Islet precursor cell (in vitro differentiated cells): ENCODE measurements at places on chromosomes 5 and 9.
A peak's percentile ranks its signal among the peaks of the same experiment; 100 is the strongest.

DNA sequence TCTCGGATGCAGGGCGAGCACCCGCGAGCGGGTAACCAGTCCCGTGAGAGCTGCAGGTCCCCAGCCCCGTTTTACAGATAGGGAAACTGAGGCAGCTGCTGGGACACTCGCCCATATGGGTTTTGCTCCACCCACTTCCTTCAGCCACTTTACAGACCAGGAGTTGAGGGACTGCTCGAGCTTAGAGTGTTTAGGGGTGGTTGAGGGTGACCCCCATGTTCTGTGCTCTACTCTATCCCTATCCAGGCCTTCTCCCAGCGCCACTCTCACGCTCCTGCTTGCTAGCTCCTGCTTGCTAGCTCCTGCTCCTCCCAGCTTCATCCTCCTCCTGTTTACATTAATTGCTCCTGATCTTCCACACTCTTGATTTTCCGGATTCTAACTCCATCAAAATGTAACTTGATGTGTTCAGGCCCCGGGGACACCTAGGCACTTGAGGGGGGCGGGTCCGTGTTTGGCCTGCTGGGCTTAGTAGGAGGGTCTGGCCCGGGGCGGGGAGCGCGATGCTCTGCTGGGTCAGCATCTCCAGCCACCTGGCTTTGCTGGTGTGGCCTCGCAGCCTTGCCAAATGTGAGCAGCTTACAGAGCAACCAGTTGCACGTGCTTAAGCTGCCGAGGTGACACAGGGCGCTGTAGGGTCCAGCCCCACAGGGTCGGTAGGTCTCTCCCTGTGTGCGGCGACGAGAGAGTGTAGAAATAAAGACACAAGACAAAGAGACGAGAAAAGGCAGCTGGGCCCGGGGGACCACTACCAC, 1.5 kb upstream of the PTGES2 start:
- no peak for DNase-seq

DNA sequence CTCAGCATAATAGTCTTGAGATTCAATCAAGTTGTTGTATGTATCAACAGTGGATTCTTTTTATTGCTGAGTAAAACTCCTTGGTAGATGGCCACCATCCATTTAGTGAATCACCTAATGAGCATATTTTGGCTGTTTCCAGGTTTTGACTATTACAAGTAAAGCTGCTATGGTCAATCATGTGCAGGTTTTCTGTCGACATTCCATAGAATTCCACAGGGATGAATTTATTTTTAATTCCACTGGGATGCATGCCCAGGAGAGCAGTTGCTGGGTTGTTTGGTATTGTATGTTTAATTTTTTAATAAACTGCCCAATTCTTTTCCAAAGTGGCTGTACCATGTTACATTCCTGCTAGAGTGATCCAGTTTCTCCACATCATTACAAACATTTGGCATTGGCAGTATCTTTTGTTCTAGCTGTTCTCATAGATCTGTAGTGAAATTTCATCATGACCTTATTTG, 10.5 kb upstream of the S1PR3 start:
- no peak for DNase-seq

DNA sequence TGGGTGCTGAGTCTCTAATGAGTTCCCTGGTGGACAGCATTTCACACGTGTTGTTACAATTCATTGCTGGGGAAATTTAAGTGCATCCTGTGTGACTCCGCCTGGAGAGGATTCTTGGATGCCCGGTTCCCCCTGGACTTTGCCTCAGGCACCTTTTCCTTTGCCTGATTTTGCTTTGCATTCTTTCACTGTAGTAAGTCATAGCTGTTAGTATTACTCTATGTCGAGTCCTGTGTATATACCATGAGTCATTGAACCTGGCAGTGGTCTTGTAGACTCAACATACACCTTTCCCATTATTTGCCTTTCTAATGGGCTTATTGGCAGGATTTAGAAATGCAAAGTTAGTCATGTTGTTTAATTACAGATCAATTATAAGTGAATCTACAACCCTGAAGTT, 81.9 kb upstream of the DHFR start:
- peak; percentile 78 for DNase-seq

DNA sequence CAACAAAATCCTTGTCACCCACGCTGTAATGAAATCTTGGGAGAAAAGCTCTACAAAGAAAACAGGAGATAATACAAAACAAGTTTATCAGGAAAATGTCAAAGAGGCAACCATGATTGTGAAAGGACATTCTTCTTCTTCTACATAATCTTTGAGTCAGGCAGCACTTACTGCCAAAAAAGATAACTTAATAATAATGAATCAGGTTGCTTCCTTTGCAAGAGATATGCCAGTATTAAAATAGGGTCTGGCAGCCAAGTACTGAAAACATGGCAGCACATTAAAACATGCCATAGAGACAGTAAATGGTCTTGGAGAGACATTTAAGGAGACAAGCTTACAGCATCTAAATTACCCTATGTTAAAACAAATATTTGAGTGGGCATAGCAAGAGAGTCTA, 1573.4 kb downstream of the EFNA5 start:
- DNase-seq = no peak

DNA sequence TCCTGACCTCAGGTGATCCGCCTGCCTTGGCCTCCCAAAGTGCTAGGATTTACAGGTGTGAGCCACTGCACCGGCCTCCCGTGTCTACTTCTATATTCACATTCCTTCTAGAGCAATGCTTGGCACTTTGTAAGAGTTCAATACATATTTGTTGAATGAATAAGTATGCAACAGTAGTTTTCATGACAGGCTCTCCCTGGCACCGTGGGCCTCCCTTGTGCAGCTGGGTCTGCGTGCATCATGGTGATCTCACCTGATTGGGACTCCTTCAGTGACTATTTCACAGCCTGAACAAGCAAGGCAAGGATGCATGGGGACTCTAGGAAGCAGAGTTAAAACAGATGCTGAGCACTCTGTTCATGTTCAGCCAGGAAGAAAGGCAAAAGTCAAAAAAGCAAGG, 6.8 kb upstream of the ZBTB34 start:
- DNase-seq = no peak

DNA sequence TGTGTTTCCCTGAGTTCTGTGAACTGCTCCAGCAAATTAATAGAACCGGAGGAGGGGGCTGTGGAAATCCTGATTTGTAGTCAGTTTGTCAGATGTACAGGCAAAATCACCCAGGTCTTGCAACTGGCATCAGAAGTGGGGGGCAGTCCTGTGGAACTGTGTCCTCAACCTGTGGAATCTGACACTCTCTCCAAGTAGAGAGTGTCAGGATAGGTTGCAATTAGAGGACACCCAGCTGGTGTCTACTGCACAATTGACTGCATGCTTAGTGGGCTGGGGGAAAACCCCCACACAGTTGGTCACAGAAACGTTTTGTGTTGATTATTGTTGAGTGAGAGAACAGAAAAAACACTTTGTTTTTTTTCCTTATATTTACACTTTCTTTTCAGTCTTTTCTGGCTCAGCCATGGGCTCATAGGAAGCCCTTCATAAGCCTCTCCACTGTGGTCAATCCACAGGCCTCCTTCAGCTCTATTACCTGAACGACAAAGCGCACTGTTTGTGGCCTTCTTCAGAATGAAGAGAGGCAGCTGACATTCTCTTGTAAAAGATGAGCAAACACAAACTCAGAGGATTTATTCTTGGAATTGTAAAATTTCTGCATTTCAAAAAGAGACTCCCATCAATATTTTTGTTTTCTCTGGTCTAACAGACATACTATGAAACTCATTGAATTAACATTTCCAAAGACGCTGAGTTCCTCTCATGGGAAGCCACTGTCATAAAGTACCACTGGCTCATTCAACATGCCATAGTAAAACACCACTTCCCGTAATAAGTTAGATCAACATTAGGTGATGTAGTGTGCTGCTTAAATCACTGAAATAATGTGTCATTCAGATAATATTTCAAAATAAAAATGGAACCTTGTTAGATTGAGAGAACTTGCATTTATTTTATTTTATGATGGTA, 348.9 kb upstream of the RFX3 start:
- DNase-seq = no peak

- no peak for DNase-seq
Measured at GRCh38 chr9:97981846-97982682, 1.1 kb upstream of the ANP32B start.
